ENCODE measurements at places on chromosomes 5 and 9.

DNA sequence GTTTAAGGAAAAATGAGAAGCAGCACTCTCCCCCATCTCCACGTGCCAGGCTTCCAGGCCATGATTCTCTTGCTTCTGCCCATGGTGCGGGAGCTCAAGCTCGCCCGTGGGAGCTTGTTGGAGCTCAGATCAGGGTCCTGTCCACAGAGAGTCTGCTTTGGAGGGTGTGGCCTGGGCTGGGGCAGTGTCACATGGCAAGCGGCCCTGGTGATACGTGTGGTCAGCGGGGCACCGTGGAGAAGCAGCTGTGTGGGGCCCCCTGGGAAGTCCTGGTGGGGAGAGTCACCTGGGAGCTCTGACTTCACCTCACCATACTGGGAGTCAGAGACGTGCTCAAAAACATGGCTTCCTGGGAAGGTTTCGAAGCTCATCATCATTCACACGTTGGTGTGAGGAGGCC lies 275.3 kb downstream of the GADD45G start:
- DNase-seq = no peak

- peak; percentile 86 for DNase-seq
Measured at GRCh38 chr5:177357459-177358351, at the start of gene RGS14. TSS of gene RGS14 (plus strand) at chr5:177357924. CDS start at chr5:177358025, 101 bp downstream.

DNA sequence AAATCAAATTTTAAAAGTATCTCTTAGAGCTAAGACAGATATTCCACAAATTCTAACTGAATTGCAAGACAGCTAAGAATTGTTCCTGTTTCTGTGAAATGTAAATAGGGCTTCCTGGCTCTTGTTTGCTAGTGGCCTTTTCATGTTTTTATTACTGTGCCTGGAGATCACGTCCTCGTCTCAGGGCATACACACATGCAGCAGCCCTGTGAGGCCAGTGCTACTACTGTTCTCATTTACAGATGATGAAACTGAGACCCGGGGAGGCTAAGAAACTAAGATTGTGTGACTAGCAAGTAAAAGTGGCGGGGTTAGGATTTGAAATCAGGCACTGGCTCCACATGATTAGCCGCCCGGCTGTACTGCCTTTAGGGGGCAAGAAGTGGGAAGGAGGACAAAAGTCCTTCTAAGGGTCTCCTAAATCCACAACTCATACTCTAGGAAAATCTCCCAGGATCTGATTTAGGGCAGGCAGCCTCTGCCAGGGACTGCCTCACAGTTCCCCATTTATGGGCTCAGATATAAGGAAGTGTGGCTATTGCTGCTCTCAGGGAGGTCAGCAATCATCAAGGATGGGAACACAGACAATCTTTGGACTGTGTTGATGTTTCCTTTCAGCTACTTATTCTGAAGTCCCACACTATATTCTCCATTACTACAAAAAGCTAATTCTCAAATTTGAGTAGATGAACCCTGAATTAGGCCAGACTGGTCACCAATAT lies 7.9 kb downstream of the PRUNE2 start:
- DNase-seq = no peak

GRCh38 chr9:94287877-94288513 lies 28.9 kb downstream of the ZNF169 start:
- DNase-seq = no peak

- no peak for DNase-seq
Measured at GRCh38 chr5:86526811-86527348, 90.9 kb upstream of the COX7C start.

GRCh38 chr9:649128-650074 lies 192.1 kb upstream of the DMRT1 start:
- DNase-seq = no peak

DNA sequence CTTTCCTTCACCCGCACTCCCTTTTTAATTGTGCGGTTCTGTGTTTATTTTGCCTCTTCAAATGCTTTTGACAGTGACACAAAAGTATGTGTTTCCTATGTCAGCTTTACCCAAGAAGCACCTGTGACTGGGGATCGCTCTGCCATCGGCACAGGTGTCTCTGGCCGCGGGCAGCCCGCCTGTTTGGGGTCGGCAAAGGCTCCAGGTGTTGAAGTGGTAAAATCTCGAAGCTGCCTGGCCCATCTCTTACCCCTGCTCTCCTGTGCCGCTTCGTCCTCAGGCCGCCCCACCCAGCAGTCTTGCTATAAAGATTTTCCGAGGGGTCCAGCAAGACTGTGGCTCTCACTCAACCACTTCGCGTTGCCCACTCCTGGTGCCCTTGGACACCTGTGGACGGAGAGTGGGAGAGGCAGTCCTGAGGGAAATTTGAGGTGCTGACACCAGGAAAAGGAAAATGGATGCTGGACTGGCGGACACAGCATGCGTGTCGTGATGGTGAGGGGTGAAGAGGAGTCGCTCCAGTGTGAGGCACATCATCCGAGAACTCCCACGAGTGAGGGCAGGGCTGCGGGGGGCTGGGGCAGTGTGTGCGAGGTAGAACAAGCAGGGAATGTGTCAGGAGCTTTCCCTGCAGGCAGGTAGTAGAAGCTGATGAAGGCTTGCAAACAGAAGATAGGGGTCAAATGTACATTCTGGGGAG lies 29.1 kb upstream of the CEP72 start:
- DNase-seq = no peak

DNA sequence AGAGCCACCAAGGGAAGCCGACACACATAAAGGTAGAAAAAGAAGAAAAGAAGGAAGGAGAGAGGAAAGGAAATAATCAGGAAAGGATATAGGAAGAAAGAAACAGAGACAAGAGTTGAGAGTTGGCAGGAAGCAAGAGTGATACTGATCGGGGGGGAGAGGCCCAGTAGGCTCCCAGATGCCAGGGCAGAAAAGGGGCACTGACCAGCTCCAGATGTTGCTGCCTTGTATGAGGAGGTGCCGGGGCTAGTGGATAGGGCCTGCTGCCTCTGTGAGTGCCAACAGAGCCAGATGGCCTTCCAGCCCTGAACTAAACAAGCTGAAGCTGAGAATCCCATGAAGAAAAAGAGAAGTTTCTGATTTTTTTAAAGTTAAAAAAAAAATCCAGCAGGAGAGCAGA lies 82.0 kb upstream of the TRIM32 start:
- no peak for DNase-seq

DNA sequence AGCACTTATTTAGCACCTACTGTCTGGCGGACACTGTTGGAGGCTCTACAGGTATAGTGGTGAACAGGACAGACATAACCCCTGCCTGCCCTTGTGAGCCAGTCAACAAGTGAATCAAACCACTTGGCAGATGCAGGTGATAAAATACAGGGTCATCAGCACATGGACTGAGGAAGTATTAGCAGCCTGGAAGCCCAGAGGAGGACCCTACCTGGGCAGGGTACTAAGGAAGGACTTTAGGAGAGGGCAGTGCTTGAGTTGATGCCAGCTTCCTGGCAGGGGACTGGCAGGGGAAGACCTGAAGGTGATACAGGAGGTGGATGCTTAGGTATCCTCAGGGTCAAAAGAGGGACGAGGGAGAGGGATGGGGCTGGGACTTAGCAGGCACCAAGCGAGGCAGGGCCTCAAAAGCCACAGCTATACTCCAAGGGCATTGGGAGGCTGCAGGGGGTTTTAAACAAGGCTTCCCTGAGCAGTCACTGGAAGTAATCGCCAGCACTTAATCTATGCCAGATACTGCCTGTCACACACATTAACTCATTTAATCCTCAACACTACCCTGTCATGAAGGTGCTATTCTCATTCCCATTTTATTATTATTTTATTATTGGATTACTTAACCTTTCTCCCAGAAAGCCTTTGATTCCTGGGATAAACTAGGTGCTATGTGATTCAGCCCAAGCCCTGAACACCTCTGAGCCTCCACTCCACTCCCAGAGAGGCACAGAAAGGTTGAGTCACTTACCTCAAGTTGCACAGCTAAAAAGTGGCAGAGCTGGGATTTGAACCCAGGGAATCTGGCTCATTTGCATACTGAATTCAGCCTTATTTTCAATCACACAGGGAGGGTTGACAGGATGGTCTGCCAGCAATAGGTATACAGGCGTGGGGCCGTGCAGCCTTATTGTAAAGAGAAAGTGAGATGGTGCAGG lies 63.8 kb upstream of the ORM1 start:
- no peak for DNase-seq

- no peak for DNase-seq
Measured at GRCh38 chr9:107870927-107871680, 381.5 kb upstream of the KLF4 start.

DNA sequence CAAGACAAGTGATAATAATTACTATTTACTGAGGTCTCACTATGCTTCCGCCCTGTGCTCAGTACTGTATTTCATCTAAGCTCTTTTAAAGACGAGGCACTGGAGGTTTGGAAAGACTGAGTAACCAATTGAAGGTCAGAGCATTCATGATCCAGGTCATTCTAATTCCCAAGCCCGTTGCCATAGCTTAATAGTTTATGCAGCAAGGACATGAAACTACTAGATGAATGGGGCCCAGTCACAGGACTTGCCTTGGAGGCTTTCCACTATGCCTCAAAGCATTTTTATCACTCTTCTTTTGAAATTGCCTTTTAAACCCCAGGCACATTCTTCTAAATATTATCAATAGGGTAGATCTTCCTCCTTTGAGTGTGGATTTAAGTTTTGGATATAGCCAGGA lies 17.2 kb upstream of the NFIB start:
- DNase-seq = no peak

GRCh38 chr9:747567-747966 lies 93.9 kb upstream of the DMRT1 start:
- DNase-seq = no peak

DNA sequence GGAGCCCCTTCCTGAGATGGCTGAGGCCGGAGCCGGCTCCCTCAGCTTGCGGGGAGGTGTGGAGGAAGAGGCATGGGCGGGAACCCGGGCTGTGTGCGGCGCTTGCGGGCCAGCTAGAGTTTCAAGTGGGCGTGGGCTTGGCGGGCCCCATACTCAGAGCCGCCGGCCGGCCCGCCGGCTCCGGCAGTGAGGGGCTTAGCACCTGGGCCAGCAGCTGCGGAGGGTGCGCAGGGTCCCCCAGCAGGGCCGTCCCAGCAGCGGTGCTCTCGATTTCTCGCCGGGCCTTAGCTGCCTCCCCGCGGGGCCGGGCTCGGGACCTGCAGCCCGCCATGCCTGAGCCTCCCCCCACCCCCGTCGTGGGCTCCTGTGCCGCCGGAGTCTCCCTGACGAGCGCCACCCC lies 67.9 kb upstream of the SLC28A3 start:
- no peak for DNase-seq

- DNase-seq = no peak
Measured at GRCh38 chr5:100974082-100974481, 71.0 kb upstream of the ST8SIA4 start.

- no peak for DNase-seq
Measured at GRCh38 chr5:109256486-109256885, 153.3 kb downstream of the PJA2 start.

GRCh38 chr9:92706218-92706940 lies 36.4 kb upstream of the IPPK start:
- peak; percentile 30 for DNase-seq

DNA sequence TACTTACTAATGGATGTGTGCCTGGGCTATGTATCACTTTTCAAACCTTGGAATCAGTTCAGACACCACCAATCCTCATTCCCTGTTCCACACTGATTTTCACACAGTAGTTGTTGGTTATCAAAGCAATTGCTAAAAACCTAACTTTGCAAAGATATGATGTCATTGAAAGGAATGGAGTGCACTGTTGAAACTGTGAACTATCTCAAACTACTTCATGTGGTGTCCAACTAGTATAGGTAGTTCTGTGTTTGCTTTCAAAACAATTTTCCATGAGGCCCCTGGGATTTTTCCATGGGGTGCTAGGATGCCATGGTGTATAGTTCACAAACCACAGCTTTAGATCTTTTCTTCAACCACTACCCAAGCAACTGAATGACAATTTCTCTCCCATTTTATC lies 17.8 kb downstream of the INIP start:
- no peak for DNase-seq

- DNase-seq = no peak
Measured at GRCh38 chr9:20355022-20355421, 267.3 kb downstream of the MLLT3 start.

DNA sequence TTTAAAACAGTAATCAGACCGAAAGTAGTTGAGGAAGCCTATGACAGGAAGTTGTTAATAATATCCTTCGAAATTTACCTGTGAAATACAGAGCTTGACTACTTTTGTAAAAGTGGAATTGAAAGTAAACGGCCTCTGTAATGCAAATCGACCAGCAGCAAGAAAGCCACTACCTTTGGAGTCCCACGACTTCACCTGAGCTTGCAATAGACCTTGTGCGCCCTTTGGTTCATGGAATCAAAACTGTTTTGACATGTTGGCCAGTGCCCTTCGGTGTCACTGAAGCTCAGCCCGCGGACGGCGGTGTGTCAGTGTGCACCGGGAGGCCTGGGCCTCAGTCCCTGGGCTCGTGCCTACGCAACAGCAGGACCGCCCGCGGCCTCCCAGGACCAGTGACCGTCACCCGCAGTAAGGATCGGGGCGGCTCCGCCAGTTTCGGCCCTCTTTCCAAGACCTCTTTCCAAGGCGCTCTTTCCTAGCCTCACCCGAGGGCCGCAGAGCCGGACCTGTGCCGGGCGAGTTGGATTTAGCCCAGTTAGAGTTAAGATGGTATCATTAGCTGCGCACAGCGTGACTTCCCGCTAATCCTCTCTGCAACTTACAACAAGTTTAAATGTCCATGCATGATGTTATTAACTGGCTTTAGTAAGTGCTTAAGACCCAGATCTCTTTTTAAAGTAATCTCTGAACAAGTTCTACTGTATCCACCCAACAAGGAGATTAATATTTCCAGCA lies 223.3 kb downstream of the MEF2C start:
- DNase-seq = no peak

DNA sequence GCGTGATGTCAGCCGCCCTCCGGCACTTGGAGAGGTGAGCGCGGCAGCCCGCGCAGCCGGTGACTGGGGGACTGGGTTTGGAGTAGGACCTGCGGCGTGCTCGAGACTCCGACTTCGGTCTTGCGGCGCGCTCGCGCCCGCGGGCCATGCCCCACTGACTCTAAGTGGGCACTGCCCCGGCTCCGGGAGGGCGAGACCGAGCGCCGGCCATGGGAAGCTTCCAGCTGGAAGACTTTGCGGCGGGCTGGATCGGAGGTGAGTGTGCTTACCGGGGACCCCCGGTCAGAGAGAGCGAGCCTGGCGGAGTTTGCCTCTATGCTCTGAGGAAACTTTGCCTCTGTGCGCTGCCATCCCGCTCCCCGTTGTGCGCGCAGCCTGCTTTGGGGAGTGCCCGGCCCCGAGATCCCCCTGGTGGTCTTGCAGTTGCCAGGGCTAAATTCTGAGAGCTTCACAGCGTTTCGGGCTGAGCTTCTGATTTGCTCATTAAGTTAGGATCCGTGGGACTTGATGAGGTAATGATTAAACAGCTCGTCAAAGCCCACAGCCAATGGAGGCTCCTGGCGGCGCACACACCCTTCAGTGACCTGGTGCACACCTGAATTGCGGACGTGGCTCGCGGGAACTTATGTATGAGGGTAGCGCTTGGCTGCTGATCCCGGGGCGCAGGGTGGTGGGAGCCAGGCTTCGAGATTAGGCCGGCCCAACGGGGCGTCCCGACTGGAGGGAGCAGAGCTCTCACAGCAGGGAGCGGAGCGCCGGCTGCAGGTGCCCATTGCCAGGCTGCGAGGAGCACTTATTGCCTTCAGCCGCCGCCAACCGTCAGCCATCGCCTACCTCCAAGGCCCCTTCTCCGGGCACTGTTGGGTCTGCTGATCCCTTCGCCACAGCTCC lies at the start of gene SLC25A48:
TSS of gene SLC25A48 (plus strand) at position 25 of the 891 bp plus-strand sequence. CDS start at position 210, 185 bp downstream.
- DNase-seq = no peak

GRCh38 chr9:122029898-122030297 lies 63.2 kb downstream of the TTLL11 start:
- DNase-seq = no peak

GRCh38 chr5:62708481-62709325 lies 130.1 kb downstream of the LRRC70 start:
- no peak for DNase-seq

GRCh38 chr5:54533541-54534190 lies 16.1 kb downstream of the SNX18 start:
- no peak for DNase-seq

All from CD4-positive, alpha-beta T cell treated with Interleukin-15 for 1 hour (primary cell).